ENCODE measurements at places on chromosomes 3 and 15.

DNA sequence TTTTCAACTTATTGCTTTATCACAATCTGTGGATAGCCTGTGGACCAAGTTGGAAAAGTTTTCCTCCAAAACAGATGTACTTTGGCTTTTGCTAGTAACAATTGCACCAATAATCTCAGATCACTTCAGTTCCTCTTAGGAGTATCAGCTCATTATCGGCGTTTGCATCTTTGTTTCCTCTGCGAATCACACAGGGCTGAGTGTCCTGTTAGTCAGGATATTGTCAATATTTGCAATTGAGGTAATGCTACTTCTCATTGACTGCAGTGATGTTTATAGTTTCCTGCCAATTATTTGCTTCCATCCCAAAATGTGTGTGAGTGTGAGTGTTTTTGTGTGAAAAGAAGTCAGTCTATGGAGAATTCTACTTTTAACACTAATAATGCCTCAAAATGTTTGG, 545.0 kb downstream of the SI start:
- DNase-seq: peak; percentile 4

DNA sequence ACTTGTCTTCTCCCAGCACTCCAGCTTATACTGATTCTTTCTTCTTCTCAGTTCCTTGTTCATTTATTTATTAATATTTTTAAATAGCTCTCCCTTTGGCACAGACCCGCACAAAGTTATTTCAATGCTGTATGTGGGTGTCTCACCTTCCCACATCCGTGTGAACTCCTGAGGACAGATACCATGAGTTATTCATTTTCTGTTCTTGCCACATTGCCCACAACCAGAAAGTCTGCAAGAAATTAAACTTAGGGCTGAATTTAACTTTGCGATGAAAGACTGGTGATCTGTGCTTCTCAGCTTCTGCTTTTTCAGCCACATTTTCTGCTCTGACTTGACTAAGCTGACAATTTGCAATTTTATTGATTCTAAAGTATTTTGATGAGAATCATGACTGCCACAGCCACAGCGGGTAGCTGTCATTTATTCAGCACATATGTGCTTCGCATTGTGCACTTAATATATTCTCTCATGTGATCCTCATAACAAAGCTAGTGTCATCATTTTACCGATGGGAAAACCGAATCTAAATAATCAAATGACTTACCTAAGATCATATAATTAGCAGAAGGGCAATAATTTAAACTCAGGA, 569.8 kb downstream of the EDEM1 start:
- no peak for DNase-seq

DNA sequence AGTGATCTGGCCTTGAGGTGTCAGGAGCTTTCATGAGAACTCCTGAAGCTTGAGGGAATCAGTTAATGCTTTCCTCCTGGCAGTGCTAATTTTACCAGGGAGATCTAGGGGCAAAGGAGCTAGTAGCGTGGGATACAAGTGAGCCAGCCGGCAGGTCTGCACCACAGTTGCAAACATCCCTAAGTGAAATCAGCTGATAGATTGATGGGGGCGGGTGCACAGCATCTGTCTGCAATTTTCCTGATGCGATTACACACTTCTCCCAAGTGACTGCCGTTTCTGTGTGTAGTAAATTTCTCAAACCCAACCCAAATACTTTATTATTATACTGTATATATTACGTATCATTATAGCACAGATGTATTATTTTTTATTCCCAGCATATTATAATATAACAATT, 304.5 kb downstream of the AGBL1 start:
- DNase-seq: no peak

DNA sequence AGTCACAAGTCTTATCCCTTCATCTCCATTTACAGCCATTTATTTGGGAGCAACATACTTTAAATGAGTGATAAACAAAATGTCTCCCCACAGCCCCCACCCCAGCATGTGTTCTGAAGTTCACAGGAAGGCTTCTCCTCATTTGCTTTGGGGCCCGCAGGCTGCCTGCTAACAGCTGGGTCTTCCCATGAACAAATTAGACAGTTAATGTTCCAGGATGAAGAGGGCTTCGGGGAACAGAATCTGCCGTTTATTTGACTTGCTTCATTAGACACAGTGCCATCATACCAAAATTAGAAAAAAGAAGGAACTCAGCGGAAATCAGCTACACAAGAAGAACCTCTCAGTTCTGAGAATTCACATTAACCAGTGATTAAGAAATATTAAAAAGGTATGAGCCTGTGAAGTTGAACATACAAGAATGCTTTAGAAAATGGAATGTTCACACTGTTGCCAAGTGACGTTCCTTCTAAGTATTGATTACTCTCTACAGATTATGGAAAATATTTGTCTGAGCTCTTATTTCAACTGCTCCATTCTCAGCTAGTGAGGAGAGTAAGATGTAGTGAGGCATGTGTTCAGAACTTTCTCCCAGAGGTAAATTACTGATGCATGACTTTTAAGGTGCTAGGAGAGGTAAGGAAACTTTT, 107.5 kb upstream of the THBS1 start:
- no peak for DNase-seq

GRCh38 chr15:37888356-37888755, 46.1 kb upstream of the TMCO5A start:
- no peak for DNase-seq

- DNase-seq: no peak
These were observed 207.0 kb downstream of the SUCLG2 start for GRCh38 chr3:67447393-67447792.

GRCh38 chr15:49423901-49424550, 984 bp downstream of the FGF7 start:
- DNase-seq: no peak

DNA sequence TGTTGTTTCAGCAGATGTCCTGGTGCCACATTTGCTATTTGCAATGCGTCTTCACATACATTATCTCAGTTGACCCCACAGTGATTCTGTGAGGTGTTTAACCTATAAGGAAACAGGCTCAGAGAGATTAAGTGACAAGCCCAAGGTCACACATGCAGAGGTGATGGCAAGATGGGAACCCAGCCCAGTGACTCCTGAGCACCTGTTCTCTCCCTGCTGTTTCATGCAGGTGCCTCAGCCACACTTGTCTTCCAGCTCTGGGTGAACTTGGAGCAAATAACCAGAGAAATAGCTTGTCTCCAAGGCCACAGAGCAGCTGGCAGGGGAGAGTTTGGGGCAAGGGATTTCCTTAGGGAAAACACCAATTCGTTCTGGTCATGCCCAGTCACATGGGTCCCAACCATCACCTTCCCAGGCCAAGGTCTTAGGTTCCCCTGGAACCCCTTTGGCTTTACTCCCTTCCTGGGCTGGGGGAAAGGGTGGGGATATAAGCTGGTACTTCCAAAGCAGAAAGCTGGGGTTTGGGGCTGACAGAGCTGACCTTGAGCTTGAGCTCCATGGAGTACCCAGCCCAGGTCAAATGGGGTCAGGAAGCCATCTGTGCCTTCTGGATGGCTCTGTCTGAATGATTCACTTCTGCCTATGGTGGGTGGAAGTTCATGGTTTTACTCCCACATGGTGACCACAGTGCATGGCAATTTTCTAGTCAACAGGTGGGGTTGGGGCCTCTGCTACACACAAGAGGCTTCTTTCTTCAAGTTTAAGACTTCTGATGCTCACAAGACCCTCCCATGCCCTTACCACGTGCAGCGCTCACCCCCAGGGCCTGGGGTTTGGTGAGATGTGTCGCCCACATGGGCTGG, 22.4 kb downstream of the LIPC start:
- no peak for DNase-seq

DNA sequence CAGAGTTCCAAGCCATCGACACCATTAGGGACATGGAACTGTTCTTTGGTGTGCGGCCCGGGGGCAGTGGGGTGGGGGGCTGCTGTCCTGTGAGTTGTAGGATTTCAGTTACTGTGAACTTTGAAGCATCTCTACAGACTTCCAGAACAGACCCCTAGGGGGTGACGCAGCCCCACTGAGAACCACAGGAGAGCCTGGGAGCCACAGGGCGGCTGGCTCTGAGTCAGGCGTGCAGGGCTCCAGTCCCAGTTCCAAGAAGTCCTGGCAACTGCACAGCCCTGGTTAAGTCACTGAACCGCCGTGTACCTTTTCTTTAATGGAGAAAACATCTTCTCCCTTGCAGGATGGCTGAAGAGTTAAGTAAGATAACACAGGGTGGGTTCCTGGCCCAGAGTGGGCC, 23.5 kb upstream of the LRTM1 start:
- DNase-seq: no peak
